ENCODE measurements at places on chromosomes 3 and 15.
A peak's percentile ranks its signal among the peaks of the same experiment; 100 is the strongest.

- no peak for DNase-seq
These were observed 11.3 kb downstream of the ARL8B start for GRCh38 chr3:5133239-5134018.

- no peak for DNase-seq
These were observed 109.4 kb downstream of the ATG7 start for GRCh38 chr3:11381563-11381962.

GRCh38 chr3:5072100-5072816 is 49.8 kb upstream of the ARL8B start:
- no peak for DNase-seq

- no peak for DNase-seq
These were observed 6.4 kb upstream of the REC114 start for GRCh38 chr15:73436613-73437012.

GRCh38 chr3:111545349-111545748 is 3.4 kb downstream of the CD96 start:
- no peak for DNase-seq

- DNase-seq = no peak
These were observed 317.6 kb upstream of the TBL1XR1 start for GRCh38 chr3:177514611-177515499.

DNA sequence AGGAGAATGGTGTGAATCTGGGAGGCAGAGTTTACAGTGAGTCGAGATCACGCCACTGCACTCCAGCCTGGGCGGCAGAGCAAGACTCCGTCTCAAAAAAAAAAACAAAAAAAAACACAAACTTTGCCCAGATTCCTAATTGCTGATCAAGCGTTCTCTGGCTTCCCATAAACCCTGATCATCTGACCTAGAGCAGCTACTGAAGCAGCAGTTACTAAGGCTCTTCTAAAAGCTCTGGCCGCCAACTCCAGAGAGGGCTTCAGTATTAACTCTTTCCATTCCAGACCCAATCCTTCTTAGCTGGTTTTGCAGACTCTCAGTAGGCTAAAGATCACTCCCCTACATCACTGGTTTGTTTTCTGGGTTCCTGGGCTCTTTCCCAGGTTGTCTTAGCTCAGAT is 201.6 kb downstream of the IGSF11 start:
- DNase-seq = no peak

GRCh38 chr3:15601046-15601398 is 347 bp downstream of the HACL1 start:
- peak; percentile 4 for DNase-seq

DNA sequence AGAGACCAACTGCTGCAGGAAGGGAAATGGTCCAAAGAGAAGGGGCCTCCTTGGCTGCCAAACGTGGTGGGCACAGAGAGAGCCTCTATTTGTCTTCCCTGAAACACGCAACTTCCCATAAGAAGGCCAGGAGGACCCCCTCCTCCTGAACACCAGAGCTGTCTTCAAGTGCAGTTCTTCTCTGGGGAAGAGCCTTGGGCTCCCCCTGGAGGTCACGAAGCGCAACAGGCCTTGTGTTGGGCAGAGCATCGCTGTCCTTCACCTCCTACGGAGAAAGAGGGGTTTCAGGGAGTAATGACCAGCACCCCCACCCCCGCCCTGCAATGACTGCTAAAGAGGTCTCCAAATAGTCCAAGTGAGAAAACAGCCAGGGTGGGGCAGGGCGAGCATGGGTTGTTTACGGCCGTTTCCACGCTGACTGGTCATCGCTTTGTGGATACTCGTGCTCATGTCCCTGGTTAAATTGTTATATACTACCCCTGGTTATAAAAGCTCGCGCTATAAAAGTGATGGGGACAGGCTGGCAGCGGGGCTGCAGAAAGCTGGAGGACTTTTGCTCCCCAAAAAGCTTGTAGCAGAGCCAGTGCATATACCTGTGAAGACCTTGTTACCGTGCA is 397.5 kb upstream of the ATP10A start:
- DNase-seq = no peak

DNA sequence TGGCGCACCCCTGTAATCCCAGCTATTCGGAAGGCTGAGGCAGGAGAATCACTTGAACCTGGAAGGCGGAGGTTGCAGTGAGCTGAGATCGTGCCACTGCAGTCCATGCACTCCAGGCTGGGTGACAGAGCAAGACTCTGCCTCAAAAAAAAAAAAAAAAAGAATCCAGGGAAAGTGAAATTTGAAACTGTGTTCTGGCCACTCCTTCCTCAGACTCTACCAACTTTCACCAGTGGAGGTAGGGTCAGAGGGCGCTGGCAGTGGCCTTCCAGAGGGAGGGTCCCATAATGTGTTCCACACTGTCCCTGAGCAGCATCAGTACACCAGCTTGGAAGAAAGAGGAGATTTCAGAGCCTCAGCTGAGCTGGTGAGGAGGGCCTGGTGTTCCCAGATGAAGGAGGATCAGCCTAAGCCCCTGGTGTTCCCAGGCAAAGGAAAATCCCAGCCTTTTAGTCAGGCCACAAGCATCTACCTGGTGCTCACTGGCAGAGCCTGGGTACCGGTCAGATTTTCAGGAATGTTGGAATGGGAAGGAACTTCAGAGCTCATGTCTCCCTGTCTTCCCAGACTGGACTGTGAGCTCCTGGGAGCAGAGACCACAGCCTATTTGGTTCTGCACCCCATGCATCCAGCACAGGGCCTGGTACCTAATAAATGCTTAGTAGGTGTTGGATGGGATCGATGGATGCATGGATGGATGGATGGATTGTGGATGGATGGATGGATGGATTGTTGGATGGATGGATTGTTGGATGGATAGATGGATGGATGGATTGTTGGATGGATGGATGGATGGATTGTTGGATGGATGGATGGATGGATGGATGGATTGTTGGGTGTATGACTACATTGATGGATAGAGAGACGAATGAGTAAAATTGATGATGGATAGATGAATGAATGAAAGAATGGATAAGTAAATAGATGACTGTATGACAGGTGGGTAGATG is 117.9 kb downstream of the CORO2B start:
- no peak for DNase-seq

DNA sequence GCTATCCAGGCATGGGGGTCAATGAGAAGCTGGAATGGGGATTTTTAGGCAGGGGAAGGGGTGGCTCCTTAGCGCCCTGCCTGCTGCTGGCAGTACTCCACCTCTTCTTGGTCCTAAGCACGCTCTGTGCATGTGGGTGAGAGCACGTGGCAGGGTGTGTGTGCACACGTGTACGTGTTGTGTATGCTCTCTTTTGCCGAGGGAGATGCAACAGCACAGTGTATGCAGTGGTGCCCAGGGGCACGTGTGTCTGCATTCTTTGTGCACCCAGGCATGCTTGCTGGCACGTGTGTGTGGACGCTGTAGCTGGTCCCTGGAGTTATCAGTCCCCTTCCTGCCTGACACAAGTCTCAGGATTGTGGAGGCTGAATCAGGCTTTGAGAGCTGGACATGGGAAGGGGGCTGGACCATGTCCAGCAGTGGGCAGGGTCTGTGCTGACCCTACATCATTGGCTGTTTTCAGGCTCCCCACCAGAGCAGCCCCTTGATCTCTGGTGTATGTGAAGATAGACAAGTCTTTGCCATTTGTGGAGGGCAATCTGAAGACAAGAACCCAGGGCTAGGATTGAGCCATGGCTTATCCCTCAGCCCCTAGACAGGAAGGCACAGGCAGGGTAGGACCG is 1.9 kb upstream of the CAMKV start:
- DNase-seq = no peak

GRCh38 chr15:69045802-69046201 is 31.3 kb downstream of the NOX5 start:
- DNase-seq = no peak

GRCh38 chr3:177624528-177625495 is 427.5 kb upstream of the TBL1XR1 start:
- no peak for DNase-seq

DNA sequence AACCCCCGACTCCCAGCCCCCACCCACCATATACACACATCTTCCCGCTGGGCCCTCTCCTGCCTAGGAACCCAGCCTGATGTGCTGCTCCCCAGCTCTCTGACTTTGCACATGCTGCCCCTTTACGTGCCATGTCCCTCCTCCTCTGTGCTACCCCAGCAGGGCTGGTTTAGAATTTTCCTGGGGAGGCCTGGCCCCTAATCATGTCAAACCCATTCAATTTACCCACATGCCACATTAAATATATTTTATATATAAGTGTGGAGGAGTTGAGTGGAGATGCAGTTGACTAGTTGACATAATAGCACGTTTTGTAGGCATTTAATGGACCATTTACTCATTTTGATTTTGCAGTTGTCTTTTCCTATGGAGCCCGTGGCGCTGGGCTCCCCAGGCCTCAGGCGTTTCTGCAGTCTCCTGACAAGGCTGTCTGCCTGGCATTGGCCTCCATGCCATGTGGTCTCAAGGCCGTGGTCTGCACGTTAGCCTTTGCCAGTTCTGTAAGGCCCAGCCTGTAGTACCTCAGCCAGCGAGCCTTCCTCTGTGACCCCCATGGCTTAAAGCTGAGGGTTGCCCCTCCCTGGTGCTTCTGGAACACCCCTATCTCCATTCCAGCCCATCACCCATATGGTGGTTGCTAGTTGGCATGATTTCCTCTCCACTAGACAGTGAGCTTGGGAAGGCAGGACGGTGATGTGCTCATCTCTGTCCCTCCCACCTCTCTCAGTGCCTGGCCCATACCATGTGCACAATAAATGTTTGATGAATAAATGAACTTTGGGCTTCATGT is 155.8 kb downstream of the TLE3 start:
- DNase-seq = no peak

DNA sequence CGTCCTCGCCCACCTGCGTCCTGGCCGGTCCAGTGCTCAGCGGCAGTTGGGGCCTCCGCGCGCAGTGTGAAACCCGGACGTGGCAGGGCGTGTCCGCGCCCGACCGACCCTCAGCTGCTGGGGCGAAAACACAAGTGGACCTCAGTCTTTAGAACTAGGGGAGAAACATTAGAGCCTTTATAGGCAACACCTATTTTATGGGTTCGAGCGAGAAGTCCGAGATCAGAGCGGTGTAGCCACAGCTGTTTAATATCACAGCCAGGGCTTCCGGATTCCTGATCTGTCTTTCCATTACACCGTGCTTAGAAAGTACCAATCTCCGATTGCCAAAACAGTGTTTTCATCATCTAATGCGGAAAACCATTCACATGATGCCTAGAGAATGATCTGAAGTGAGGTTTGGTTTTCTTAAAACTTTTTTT is 506 bp downstream of the RAD51 start:
- no peak for DNase-seq

GRCh38 chr15:65101891-65102708 is 12.9 kb downstream of the UBAP1L start:
- DNase-seq = no peak

DNA sequence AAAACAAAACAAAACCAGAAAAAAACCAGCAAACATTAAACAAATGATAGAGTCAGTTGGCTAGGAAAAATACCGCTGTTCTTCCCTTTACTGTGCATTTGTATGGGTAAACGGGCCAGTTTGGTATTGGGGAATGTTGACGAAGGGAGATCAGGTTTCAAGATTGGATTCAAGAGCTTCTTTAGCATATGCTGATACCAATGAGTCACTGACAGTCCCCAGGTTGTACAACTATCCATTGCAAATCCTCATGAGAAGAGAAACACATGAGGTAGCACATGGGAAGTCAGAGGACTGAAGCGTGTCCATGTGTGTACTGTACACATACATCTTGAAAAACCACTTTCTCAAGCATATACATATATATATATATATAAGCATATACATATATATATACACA is 25.6 kb downstream of the TIGIT start:
- DNase-seq = no peak

GRCh38 chr3:157588386-157589060 is 85.3 kb upstream of the VEPH1 start:
- DNase-seq = no peak

DNA sequence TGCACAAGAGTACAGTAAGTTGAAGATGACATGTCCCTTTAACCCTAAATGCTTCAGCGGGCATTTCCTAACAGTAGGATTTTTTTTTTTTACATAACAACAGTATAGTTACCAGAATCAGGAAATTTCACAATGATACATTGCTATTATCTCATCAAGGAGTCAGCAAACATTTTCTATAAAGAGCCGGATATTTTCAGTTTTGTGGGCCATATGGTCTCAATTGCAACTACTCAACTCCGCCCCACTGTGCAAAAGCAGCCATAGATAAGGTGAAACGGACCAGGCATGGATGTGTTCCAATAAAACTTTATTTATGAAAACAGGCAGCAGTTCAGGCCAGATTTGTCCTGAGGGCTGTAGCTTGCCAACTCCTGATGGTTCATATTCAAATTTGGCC is 130.6 kb downstream of the SMAD6 start:
- DNase-seq = no peak

- no peak for DNase-seq
These were observed 25.4 kb upstream of the PSMD6 start for GRCh38 chr3:64048631-64049061.

DNA sequence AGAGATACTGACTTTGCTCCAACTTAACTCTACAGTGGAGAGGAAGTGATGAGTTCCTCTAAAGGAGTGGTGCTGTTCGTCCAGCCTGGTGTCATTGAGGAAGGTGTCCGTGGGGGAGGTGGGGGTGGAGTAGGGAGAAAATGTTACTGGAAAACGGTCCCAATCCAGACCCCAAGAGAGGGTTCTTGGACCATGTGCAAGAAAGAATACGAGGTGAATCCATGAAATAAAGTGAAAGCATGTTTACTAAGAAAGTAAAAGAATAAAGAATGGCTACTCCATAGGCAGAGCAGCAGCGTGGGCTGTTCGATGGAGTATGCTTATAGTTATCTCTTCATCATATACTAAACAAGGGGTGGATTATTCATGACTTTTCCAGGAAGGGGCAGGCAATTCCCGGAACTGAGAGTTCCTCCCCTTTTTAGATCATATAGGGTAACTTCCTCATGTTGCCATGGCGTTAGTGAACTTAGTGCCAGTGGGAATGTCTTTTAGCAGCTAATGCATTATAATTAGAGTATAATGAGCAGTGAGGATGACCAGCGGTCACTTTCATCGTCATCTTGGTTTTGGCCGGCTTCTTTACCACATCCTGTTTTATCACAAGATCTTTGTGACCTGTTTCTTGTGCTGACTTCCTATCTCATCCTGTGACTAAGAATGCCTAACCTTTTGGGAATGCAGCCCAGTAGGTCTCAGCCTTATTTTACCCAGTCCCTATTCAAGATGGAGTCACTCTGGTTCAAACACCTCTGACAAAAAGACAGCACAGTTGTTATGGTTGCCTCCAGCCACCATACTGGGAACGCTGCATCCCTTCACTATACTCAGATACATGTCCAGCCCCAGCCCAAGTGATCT is 38.6 kb downstream of the CLEC3B start:
- peak; percentile 46 for DNase-seq

- no peak for DNase-seq
These were observed 4.5 kb downstream of the NDUFB5 start for GRCh38 chr3:179608931-179609720.

GRCh38 chr3:47852604-47853602 is 50.0 kb downstream of the DHX30 start:
- no peak for DNase-seq

All from stimulated activated CD8-positive, alpha-beta memory T cell treated with anti-CD3 and anti-CD28 coated beads, Interleukin-15, amount 100 ng/mL, for 4 hours (primary cell).